ENCODE measurements at places on chromosomes 1 and 21.

- no peak for DNase-seq
Observed at GRCh38 chr1:26224606-26225005, 9.4 kb upstream of the CEP85 start.

DNA sequence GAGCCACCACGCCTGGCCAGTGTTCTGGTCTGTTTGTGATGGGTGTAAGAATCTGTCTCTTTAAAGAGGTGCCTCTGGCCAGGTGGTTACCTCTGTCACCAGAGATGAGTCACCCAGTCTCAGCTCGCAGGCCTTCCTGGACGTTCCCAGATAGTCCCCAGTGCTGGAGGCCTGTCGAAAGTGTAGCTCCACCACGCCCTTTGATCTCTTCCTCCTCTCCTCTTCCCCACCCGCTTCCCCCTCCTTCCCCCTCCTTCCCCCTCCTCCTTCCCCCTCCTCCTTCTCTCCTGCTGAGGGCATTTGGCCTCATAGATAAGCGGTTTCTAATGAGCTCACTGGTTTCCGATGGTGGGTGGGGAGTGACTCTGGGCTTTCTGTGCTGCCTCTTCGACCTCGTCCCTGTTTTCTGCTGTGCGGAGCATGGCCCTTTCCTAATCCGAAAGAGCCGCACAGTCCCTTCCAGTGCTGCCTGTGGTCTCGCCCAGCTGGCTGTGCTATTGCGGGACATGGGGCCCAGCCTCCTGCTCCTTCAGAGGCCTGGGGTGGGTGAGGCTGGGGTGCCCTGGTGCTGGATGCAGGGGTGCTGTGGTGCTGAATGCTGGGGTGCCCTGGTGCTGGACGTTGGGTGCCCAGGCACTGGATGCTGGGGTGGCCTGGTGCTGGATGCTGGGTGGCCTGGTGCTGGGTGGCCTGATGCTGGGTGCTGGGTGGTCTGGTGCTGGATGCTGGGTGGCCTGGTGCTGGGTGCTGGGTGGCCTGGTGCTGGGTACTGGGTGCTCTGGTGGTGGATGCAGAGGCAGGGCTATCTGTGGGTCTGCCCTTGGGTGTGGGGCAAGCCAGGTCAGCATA, 19.2 kb downstream of the AGPAT3 start:
- DNase-seq, result no peak

GRCh38 chr1:35888255-35888654, 5.2 kb downstream of the AGO1 start:
- no peak for DNase-seq

DNA sequence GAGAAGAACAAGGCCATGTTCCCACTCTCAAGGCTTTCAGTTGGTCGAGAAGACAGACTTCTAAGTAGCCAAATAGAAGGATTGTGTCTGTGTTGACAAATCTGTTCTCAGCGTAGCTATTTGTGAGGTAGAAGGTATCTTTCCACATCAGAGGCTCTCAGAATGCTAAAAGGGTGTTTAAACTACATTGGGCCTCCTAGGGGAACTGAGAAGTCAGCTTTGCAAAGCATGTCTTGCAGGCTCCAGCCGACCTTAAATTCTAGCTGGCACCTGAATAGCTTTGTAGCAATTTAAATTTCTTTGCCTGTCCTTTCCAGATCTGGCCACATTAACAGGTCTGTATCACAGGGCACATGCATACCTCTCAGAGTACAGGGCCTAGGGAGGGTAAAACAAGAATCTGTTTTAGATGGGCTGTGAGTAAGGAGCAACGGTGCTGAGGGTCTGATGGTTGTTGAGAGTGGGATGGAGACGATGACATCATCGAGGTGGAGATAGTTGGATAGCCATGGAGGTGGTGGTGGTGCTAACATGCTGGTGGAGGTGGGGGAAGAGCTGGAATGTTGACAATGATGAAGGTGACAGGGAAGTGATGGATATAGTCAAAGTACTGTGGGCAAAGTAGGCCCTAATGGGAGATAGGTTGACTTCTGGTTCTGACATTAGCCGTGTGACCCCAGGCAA, 17.0 kb upstream of the DMBX1 start:
- no peak for DNase-seq

DNA sequence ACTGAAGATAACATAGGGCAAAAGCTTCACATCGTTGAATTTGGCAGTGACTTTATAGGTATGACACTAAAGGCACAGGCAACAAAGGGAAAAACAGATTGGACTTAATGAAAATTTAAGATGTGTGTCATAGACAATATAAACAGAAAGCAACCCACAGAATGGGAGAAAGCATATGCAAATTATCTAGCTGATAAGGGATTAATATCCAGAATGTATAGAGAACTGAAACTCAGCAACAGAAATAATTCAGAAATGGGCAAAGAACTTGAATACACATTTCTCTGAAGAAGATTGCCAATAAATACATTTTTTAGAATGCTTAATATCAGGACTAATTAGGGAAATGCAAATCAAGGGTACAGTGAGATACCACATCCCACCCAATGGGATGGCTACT, 55.2 kb upstream of the ANGPTL1 start:
- DNase-seq, result no peak

- DNase-seq, result no peak
Observed at GRCh38 chr1:203177470-203178039, 1.9 kb upstream of the MYBPH start.

GRCh38 chr1:219220945-219221344, 47.3 kb downstream of the LYPLAL1 start:
- DNase-seq, result no peak

DNA sequence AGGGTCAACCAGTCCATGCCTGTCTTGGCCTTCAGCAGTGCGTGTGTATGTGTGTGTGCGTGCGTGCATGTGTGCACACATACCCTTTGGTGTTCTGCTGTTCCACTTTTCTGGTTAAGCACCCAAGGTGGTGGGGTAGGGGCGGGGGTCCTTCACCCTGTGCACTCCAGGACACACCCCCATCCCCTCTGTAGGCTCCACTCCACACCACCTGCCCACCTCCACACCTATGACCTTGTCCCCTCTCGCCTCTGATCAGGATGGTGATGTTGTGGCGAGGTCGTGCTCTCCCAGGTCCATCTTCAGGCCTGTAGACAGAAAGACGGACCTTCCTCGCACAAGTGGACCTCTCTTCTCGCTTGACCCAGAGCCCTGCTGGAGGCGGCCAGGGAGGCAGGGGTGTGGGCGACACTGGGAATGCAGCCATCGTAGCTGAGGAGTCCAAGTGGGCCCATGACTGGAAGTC, 44.6 kb downstream of the WDR4 start:
- DNase-seq, result no peak

DNA sequence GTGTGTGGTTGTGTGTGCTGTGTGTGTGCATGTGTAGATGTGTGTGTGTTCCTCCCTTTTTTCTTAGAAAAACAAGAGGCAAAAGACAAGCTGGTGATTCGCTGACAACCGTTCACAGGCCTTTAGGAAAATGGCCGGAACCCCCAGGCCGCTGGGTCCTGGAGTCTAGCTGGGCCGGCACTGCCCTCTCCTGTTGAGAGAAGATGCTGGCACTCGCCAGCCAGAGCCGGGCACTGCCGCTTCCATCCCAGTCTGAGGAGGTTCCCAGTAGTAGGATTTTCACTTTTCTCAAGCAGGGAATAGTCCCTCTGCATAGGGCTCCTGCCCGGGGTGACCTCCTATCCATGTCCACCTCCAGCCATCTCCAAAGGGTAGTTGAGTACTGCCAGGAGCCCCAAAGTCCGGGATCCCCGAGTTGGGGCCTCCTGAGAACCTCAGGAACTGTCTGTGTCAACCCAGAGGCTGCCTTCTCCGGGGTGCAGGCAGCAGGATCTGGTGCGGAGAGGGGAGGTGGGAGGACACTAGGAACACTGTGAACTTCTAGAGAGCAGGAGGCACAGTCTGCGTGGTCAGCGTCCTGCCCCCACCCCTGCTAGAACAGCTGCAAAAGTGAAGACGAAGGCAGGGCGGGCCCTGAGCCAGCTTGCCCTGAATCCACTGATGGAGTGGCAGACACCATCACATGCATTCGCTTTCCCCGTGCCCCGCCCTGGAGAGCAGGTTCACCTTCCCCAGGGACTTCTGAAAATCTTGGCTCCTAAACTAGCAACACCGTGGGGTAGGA, 44.1 kb upstream of the ARHGEF16 start:
- DNase-seq, result peak; percentile 47

DNA sequence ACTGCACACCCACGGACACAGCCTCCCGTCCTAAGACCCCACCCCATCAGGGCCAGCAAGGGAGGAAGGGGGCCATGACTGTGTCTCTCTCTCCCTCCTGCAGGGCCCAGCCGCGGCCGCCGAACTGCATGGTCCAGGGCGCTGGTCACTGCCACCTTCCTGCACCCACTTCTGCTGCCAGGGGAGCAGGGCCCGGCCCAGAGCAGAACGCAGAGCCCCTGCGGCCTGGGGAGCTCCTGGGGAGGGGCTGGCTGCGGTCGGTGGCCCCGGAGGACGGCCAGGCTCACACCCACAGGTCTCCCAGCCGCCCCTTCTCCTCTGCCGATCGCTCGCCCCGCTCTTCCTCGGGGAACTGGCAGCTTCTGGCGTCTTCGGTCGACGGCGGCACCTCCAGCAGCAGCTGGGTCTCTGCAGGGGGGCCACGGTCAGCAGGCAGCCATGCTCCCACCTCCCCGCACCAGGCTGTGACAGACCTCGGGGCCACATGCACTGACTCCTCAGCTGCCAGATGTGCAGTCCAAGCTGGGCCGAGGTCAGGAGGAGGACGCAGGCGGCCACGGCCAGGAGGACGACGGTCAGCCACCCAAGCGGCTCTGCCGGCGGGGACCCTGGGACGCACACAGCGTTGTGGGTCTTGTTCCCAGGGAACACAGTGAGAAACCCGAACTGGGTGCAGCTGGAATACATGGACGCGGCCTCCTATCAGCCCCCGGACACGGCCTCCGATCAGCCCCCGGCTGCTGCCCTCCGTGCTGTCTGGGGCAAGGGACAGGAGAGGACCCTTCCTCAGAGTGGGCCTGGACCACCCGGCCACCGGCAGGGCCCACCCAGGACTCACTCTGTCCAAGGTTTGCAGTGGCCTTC, 2.6 kb downstream of the TNFRSF18 start:
- DNase-seq, result no peak

GRCh38 chr1:115051850-115052249, 22.2 kb downstream of the TSHB start:
- DNase-seq, result no peak

DNA sequence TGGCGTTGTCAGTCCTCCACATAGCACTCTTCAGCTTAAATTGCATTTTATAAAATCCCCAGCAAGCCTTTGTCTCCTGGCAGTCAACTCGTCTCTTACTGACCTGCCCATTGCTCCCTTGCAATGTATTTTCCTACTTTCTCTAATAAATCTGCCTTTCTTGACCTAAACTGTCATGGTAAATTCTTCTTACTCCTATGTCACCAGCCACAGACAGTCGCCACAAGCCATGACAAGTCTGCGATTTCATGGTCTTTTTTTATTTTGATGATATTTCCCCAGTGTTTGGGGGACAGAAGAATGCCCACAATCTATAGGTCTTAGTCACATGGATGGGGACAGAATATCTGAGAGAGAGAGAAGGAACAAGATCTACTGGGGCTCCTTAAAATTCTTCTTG, 8.4 kb downstream of the IFNAR2 start:
- no peak for DNase-seq

GRCh38 chr1:56300836-56301235, 278.5 kb downstream of the PLPP3 start:
- no peak for DNase-seq

DNA sequence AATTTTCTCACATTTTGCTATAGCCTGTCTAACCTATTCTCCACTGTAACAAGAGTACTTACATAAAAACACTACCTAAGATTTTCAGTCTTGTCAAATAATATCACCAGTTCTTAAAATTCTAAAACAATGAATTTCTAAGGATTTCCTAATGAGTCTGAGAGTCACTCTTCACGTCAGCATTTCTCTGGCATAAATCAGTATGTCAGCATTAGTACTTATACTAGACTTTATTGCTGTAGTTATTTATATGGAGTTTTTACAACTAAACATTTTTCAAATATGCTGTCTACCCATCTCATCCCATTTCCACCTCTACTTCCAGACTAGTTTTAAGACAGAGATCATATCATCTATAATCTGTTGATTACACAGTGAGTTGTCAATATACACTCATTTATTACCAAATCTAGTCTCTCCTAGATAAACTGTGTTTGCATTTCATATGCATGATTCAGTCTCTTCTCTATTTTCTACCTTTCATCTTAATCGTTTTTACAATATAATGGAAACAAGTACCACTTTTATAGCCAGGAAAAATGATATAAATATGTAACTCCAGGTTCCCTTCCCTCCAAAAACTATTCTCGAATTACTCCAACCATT, 32.8 kb downstream of the LIN9 start:
- DNase-seq, result no peak

- DNase-seq, result no peak
Observed at GRCh38 chr1:111559736-111560279, 56.4 kb upstream of the ADORA3 start.

GRCh38 chr1:30889511-30889910, 19.0 kb downstream of the SDC3 start:
- no peak for DNase-seq

- DNase-seq, result no peak
Observed at GRCh38 chr1:60035921-60036320, 37.6 kb downstream of the C1orf87 start.

DNA sequence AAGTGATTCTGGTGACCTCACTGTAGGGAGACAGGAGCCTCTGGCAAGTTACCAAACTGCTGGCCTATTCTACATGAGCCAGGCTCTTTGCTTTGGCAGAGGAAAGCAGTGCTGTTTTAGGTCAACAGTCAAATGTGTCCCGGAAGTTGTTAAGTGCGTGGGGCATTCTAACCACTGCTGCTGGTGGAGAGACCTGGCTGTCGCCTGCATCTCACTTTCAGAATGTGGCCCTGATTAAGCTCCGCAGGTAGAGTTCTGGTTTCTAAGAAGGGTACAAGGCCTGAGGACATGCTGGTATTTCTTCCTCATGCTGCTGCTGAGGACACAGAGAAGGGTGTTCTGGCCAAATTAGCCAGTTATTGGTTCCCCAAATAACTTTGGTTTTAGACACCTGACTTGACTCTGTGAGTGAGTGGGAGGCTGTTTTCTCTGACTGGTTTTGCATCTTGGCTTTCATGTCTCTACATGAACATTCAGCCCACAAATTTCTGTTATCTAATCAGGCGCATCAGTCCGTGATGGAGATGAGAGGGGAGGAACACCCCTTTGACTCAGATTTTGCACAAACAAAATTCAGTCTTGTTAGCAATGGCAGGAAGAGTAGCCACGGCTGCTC, 120.8 kb downstream of the LMO4 start:
- no peak for DNase-seq

DNA sequence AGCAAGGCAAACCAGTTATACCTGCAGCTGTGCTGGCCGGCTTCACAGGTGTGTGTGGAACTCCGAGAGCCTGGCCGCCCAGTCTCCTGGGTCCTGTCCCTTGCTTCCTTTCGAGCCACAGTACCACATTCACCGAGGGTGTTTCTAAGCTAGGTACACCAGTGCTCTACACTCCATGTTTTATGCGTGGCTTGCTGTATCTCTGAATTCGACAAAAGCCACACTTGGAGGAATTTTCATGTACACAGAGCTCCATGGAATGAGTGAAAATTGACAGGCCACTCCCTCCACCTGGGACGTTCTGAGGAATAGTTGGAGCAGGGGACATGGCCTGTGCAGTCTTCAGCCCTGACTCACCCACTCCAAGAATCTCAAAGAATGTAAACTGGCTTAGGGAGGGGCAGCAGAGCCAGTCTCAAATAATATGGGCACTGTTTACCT, 14.0 kb downstream of the ETS2 start:
- no peak for DNase-seq

GRCh38 chr1:68268896-68269483, 36.7 kb upstream of the WLS start:
- DNase-seq, result no peak

Measured in neural crest cell (in vitro differentiated cells).